Glomerular endothelial cell (primary cell): ENCODE measurements at places on chromosomes 4 and X. TPM values are rescaled to one million over a fixed set of nuclear protein-coding genes. Genes with fewer than 3 reads are reported as not detected.

DNA sequence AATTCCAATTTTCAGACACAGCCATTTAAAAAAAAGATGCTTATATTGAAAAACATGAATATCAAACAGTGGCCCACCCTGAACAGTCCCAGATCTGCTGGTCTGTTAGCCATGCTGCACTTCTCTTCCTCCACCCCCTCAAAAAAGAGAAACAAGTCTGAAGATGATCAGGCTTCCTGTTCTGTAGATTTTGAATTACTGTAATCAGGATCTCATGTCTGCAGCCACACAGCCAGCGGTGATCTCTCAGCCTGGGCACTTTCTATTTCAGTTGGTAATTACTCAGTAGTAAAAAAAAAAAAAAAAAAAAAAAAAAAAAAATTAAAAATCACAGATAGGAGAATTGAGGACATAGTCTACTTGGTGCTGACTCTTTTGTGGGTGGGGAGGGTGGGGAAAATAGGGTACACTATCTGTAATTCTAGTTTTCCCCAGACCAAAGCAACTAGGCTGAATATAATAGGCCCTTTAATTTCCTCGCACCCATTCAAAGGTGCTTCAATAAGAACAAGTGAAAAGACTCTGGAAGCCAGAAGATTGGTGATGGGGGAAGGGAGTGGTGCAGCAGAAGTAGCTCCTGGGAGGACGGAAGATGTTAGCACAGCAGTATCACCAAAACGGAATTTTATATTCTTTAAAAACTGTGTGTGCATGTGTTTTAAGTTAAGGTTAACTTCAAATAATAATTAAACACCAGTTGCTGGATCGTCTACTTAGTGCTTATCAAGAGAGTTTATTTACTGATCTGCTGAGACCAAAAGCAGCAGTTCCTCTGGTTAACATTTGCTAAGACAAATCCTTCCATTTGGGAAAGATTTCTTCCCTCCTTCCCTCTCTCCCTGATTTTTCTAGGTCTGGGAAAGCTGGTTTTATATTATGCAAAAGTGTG, 47.0 kb downstream of the SPRY1 start:
- DNase-seq, result no peak

GRCh38 chr4:99389606-99390005, 37.1 kb upstream of the ADH1C start:
- no peak for DNase-seq

DNA sequence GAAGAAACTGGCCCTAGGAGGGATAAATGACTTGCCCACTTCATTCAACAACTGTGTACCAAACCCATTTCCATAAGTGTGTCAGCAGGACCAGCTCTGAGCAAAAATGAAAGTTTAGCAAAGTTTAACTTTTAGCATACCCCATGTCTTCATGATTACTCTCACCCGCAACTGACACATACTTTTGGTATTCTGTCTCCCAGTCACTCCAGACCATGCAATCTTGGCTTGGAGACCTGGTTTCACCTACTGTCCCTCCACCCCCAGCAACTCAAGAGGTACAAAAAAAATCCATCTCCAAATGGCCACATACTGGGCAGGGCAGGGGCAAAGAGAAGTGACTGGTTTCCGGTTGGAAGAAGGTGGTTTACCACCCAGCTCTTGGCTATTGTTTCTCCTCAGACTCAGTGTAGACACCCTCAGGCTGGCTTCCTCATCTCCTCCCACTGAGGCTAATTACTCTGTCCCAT, 79.8 kb downstream of the RLIM start:
- DNase-seq, result no peak

- DNase-seq, result no peak
Observed at GRCh38 chr4:118927974-118928373, 39.3 kb downstream of the SYNPO2 start.

- DNase-seq, result no peak
Observed at GRCh38 chr4:112315446-112315845, 18.3 kb downstream of the ALPK1 start.

- DNase-seq, result peak; percentile 79
Observed at GRCh38 chr4:141763374-141763773, 127.0 kb downstream of the IL15 start.

DNA sequence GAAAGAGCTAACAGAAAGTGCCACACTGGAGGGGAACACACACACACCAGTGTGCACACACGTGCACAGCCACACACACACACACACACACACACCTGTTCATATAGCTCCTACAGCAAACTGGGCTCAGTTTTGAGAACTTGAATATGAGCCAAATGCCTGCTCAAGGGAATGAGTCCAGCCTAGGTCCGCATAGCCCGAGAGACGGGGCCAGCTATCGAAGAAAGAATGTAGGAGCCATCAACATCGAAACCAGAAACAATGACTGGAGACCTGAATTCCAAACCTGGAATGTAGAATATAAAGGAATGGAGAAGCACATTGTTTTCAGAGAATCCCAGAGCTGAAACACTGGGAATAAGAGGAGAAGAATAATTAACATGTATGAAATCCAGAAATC, 37.6 kb upstream of the ERVMER34-1 start:
- no peak for DNase-seq

DNA sequence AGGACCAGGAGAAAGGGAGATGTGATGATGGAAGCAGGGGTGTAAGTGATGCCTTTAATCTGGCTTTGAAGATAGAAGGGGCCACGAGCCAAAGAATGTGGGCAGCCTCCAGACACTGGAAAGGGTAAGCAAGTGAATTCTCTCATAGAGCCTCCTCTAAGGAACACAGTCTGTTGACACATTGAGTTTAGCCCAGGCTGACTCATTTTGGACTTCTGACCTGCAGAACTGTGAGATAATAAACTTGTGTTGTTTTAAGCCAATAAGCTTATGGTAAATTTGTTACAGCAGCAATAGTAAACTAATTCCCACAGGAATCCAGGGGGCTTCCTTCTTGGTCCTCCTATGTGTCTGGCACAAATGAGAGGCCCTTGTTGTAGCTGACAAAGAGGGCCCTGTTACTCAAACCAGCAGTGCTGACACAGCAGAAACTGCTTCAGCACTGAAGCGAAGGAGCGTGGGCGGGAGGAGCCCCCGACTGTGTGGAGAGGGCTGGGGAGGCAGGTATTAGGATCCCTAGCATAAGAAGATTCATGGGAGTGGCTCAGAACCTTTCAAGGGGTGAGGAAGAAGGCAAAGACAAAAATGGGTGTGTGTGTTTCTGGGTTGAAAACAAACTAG, 268.7 kb downstream of the NR3C2 start:
- DNase-seq, result no peak

DNA sequence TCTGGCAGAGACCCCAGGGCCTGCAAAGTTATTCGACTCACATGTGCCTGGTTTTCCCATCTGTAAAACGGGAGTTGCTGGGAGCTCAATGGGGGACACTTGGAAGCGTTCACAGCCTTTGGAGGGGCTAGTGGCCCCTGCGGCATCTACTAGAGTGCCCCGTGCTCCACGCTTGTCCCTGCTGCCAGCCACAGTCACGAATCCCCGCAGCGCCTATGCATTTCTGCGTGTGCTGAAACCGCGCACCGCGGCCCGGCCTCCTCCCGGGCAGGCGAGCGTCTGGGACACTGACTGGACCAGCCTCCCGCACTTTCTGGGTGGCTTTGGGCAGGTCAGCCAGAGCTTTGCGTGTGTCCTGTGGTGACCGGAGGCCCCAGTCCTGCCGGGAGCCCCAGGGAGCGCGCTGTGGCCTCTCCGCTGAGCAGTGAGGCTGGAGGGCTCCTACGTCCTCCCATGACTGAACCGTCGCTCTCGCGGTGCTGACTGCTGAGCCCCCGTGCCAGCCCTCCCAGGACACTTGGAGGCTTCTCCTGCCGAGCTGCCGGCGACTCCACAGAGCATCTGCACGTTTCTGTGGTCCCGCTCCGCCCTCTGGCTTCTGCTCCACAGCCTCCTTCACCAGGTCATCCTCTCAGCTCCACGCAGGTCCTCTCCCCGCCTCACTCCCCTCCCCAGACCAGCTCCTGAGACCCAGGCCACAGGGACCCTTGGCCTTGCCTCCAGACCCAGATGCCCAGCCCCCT, 36.3 kb downstream of the PIGG start:
- no peak for DNase-seq

DNA sequence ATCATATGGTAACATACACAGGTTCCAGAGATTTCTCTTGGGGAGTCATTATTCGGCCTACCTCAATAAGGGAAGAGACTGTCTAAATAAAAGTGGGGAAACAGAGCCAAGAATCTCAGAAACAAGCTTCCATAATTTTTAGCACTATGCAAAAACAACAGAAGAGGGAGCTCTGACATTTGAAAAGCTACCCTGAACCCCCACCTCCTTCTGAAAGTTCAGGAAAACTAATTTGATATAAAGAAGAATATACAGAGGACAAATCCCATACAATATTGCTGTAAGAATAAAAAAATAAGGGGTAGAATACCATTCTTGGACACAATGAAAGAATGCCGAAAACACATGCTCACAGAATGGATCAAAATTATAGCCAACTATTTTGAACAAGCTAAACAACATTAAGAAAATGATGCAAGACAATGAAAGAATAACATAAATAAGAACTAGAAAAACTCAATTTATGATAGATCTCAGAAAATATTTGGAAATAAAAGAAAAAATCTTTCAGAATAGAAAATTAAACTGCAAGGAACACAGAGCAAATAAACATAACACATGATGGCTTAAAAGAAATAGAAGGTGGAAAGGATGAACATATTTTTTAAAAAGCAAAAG, 14.4 kb upstream of the ZNF41 start:
- DNase-seq, result no peak

- peak; percentile 88 for DNase-seq
Observed at GRCh38 chrX:131728295-131729145, 184.6 kb downstream of the OR13H1 start.

DNA sequence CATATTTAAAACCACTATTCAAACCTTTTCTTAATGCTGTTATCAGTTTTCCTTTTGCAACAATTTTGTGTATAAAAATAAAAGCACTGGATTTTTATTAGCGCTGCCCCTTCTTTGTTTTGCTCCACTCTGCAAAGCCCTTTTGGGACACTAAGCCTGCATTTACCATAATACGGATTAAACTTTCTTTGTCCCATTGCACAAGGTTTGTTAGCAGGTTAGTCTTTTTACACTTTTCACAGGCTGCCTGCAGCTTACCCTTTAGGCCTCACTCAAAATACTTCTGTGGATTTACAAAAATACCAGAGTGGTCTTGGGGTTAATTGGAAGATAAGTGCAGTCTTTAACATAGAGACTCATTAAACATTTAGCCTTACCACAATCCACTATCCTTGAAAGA, 35.7 kb upstream of the MAB21L2 start:
- no peak for DNase-seq

GRCh38 chr4:177239878-177240277, 69.8 kb upstream of the NEIL3 start:
- DNase-seq, result no peak

DNA sequence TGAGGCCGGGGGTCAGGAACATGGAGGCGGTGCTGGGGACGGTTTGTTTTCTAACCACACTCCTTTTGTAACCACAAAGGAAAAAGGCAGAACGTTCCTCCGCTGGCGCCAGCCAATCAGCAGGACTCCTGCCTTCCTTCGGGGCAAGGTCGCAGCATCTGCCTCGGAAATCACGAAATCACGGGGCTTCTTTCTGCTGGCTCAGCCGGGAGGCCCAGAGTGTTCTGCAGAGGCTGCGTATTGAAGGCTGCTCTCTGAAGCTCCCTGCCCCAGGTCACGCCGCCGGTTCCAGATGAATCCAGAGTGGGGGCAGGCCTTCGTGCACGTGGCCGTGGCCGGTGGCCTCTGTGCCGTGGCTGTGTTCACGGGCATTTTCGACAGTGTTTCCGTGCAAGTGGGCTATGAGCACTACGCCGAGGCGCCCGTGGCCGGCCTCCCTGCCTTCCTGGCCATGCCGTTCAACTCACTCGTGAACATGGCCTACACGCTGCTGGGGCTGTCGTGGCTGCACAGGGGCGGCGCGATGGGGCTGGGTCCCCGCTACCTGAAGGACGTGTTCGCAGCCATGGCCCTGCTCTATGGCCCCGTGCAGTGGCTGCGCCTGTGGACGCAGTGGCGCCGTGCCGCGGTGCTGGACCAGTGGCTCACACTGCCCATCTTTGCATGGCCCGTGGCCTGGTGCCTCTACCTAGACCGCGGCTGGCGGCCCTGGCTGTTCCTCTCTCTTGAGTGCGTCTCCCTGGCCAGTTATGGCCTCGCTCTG, 9.4 kb downstream of the TMEM187 start:
- DNase-seq, result no peak

- no peak for DNase-seq
Observed at GRCh38 chrX:112799425-112799824, 41.2 kb downstream of the AMOT start.

GRCh38 chr4:78561677-78562076, 10.1 kb downstream of the ANXA3 start:
- DNase-seq, result no peak

DNA sequence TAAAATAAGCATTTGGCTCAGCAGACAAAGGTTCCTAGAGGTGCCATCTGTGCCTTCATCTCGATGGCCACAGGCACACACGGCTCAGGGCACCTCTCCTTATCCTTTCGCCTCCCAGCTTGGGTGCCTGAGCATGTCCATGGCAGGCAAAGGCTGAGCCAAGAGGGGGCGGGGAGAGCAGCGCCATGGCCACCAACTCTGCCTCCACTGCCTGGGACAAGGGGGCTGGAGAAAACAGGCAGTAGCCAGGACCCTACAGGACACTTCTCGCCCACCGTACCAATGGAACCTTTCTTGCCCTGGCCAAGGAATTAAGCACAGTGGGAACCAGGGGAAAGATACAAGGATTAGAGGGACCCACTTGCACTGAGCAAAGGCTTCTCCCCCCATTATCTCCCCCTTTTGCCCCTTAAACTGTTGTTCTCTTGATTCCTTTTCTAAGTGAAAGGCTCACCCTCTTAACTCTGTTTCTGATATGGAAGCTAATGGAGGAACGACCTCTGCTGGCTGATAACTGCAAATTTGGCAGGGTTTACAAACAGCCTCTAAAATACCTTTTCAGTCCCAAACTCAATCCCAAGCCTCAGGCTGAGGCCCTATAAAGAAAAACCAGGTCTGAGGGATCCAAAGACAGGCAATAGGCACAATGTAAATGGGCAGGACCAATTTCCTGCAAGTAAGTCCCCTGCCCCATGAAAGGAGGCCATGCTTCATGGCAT, 335.2 kb downstream of the ADAM29 start:
- no peak for DNase-seq

GRCh38 chrX:79364306-79364705, 2.8 kb downstream of the ITM2A start:
- no peak for DNase-seq

CLDN34 gene
- total RNA-seq, result 0.19 and 0.35 TPM in 2 replicates

PAK3 gene
- total RNA-seq, result 0.53 and 1.3 TPM in 2 replicates

GAB3 gene
- 6.8 and 8.0 TPM in 2 replicates for total RNA-seq

BEND2 gene
- not detected in 2 replicates for total RNA-seq

IL15 gene
- total RNA-seq, result 3.4 and 4.2 TPM in 2 replicates

FGF2 gene
- 3.0 and 4.9 TPM in 2 replicates for total RNA-seq

ADH1B gene
- total RNA-seq, result not detected in 2 replicates

MAGEB2 gene
- total RNA-seq, result not detected in 2 replicates

NLRP2B gene
- not detected in 2 replicates for total RNA-seq

UCP1 gene
- not detected in 2 replicates for total RNA-seq

RIPPLY1 gene
- not detected in 2 replicates for total RNA-seq

ARMCX5 gene
- 8.1 and 11.8 TPM in 2 replicates for total RNA-seq

CXorf65 gene
- total RNA-seq, result not detected in 2 replicates

P2RY4 gene
- total RNA-seq, result 0.12 TPM in 1 of 2 replicates, not detected in the other

HTN1 gene
- not detected in 2 replicates for total RNA-seq
